ENCODE measurements at places on chromosomes 4 and X.

DNA sequence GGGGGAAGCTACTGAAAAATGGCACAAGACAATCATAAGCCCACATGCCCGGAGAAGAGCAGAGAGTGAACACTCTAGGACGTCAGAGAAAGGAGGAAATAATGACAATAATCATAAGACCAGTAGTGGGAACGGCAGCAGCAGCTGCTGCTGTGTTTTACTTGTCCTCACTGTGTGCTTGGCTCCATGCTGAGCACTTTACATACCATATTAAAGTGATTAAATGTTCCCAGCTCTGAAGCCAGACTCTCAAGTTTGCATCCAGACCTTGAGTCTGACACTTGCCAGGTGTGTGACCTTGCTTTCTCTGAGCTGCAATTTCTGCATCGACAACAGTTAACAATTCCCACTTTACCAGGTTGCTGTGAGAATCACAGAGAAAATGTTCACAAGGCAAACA lies 255.4 kb downstream of the SPANXN1 start:
- DNase-seq = no peak

- DNase-seq = no peak
Observed at GRCh38 chr4:175773566-175773965, 38.5 kb downstream of the GPM6A start.

DNA sequence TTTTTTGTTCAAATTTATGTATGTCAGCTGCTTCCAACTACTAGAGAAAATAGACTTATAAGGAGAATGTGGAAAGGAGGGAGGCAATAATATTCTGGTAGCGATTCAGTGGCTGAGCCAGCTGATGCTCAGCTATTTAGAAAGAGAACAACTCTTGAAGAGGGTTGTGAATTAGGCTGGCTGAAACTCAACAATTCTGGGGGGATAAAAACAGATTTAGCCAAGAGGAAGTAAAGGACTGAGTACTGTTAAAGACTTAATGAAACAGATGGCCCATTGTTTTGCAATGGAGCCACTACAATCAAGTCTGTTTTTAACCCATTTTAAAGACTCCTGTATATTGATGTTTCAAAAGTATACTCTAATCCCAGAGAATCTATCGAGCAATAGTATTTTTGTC lies 1058.9 kb downstream of the C4orf33 start:
- no peak for DNase-seq

DNA sequence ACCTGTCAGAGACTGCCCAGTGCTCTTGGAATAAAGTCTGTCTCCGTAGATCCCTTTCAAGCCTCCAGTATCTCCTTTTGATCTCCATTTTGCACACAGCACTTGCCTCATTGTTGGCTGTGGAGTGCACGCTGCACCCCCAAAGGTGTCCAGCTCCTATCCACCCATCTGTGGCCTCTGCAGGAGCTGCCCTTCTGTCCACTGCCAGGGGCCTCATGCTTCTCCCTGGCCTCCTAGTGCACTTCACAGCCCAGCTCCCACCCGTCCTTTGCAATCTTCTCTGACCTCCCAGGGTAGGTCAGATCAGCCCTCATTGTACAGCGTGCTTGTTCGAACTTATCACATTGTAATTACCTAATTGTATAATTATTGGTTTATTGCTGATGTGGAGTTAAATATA lies 18.9 kb downstream of the KIT start:
- DNase-seq = no peak

DNA sequence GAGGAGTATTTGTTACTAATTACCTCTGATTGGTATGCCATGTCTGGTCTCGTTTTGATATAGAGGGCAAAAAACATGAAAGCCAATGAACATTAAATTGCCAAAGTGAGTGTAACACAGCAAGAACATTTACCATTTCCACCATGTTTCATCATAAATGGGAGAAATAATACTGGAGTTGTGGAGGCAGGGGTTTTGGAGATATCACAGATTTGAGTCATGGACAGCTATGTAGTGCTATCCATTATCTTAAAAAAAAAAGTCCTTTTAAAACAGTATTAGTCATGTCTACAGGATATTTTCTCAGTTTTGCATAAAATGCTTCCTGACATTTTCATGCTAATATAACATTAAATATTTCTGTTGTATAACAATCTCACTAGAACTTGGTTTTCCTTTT lies 301.2 kb downstream of the IL1RAPL1 start:
- no peak for DNase-seq
